NCI-H1105 treated with DMSO at 0.1 percent for 48 hours (cell line): ENCODE measurements at places on chromosomes 11 and 22.
A peak's percentile ranks its signal among the peaks of the same experiment; 100 is the strongest.

- peak; percentile 58 for DNase-seq
Observed at GRCh38 chr22:26671317-26672059, 14.1 kb downstream of the MIAT start.

GRCh38 chr11:128246810-128247594 is 340.4 kb downstream of the ETS1 start:
- DNase-seq = no peak

DNA sequence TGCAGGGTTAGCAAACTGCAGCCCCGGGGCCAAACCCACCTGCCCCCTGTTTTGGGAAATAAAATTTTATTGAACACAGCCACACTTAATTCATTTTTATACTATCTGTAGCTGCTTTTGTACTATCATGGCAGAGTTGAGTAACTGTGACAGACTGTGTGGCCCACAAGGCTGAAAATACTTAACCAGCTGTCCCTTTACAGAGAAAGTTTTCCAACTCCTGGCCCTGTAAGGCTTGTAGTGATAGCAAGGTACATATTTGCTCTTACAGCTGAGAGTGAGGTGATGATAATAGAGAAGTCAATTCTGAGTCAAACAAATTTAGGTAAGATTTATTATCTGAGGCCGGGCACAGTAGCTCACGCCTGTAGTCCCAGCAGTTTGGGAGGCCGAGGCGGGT is 87.4 kb upstream of the SLC6A5 start:
- peak; percentile 13 for DNase-seq

DNA sequence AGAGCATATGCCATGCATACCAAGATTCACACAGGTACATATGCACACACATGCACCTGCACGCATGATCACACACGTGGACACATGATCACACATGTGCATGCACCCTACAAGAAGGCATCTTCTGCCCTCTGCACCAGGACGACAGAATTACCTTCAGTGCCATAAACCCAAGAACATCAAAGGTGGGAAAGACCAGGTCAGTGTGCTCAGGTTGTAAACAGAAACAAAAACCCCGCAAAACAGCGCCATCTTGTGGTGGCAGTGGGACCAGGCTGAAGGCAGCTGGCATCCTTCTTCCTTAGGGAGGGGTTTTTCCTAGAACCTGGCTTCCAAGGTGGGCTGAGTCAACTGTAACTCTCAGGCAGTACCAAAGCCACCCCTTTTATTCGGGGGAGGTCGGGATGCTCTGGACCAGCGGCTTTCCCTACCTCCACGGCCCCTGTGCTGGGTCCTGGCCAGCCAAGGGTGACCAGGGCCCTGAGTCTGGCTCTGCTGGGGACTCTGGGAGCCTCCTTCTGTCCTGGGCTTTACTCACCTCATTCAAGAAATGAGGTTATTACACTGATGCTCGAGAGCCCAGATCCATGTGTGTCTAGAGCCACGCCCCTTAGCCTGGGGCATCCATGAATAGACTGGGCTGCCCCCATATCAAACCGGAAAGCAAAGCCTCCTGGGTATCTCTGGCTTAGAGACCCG is 69.4 kb upstream of the FGF3 start:
- peak; percentile 73 for DNase-seq

DNA sequence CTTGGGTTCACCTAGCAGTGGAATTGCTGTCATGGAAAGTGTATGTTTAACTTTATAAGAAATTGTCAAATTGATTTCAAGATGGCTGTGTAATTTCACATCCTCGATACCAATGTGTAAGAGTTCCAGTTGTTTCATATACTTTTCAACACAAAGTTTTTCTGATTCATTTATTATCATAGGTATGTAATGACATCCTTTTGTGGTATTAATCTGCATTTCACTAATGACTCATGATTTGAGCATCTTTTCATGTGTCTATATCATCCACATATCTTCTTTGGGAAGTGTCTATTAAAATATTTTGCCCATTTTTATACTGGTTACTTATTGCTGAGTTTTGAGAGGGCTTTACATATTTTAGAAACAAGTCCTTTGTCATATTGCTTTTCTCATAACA is 17.0 kb upstream of the GLYATL1B start:
- DNase-seq = no peak

GRCh38 chr11:36364551-36365325 is 68.7 kb downstream of the PRR5L start:
- DNase-seq = no peak

- DNase-seq = no peak
Observed at GRCh38 chr11:72774499-72774898, 19.3 kb downstream of the STARD10 start.

DNA sequence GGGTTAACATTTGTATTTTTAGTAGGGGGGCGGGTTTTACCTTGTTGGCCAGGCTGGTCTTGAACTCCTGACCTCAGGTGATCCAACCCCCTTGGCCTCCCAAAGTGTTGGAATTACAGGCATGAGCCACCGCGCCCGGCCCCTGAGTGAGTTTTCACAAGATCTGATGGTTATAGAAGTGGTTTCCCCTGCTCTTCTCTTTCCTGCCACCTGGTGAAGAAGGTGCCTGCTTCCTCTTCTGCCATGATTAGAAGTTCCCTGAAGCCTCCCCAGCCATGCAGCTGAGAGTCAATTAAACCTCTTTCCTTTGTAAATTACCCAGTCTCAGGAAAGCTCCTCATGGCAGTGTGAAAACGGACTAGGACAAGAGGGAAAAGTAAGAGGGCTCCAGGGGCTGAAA is 259.1 kb upstream of the PLET1 start:
- DNase-seq = no peak
